Left ventricle myocardium inferior (tissue), 1 donor: ENCODE measurements at places on chromosomes 13 and 19. TPM values are rescaled to one million over a fixed set of nuclear protein-coding genes. Genes with fewer than 3 reads are reported as not detected.

FAM83E gene
- not detected for total RNA-seq

- no peak for DNase-seq
These were observed 12.7 kb downstream of the F10 start for GRCh38 chr13:113135281-113135760.

PEAK3 gene
- 0.77 TPM for total RNA-seq

GRCh38 chr13:99467764-99468163, 33.5 kb upstream of the TM9SF2 start:
- no peak for DNase-seq

- no peak for DNase-seq
These were observed 2.6 kb downstream of the UBXN6 start for GRCh38 chr19:4454747-4455718.

KLK11 gene
- not detected for total RNA-seq

GRCh38 chr13:60482012-60482411, 85.0 kb downstream of the TDRD3 start:
- no peak for DNase-seq

PGLYRP2 gene
- total RNA-seq, result not detected

DNA sequence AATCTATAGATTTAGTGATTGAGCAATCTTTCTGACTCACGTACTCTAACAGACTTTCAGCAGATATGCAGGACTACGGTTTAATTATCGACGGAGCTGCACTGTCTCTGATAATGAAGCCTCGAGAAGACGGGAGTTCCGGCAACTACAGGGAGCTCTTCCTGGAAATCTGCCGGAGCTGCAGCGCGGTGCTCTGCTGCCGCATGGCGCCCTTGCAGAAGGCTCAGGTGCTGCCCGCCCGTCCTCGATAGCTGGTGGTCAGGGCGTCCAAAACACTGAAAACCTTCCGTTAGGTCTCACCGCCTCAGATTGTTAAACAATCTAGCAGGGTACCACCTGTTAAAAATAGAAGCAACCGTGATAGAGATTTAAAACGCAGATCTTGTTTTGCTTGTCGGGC, 113.2 kb upstream of the MCF2L start:
- DNase-seq, result no peak

MEGF8 gene
- 34.3 TPM for total RNA-seq

KLK7 gene
- total RNA-seq, result not detected

DNA sequence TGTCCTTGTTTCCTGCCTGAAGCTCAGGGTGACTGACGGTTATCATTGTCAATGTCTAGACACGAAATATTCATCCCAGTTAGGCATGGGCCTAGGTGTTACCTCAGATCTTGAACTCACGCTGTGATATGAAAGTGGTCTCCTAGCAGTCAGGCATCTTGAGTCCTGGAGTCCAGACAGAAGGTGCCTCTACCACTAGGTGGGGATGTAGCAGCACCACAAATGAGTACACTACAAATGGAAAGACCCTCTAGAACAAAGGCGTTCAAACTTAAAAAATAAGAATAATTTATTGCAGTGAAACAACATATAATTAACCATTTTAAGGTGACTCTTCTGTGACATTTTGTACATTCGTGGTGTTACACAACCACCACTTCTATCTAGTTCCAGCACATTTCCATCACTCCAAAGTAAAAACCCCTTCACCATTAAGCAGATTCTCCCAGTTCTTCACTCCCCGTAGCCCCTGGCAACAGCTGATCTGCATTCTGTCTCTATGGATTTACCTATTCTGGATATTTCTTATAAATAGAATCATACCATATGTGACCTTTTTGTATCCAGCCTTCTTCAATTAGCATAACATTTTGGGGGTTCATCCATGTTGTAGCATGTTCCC, 11.9 kb upstream of the FRY start:
- DNase-seq, result no peak

DIAPH3 gene
- 0.25 TPM for total RNA-seq

DNA sequence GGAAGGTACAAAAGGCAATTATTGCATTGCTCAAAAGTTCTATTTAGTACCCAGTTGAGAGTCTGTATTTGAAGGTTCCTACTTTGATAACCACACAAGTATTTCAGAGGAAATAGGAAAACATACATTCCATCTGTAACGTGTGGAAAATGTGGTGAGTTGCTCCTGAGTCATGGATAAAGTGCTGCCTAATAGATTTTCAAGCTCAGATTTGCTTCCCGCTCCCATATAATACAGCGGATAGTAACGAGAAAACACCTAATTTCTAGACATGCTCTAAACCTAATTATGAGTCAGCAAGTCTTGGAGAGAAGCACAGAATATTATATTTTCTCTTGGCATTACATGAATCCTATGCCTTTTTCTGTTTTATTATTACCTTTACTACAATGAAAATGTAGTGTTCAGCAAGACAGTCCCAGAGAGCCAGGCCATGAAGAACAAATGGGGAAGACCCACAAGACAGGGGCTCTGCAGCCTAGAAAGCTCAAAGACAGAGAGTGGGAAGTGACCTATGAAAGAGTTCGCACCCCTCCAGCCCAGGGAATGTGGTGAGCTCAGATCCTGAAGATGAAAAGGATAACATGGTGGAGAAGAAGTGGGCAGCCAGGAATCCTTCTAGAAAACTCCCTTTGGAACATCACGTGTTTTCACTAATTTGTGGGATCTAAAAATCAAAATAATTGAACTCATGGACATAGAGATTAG, 116.1 kb downstream of the STARD13 start:
- DNase-seq, result no peak

DNAJB1 gene
- 48.7 TPM for total RNA-seq

DNA sequence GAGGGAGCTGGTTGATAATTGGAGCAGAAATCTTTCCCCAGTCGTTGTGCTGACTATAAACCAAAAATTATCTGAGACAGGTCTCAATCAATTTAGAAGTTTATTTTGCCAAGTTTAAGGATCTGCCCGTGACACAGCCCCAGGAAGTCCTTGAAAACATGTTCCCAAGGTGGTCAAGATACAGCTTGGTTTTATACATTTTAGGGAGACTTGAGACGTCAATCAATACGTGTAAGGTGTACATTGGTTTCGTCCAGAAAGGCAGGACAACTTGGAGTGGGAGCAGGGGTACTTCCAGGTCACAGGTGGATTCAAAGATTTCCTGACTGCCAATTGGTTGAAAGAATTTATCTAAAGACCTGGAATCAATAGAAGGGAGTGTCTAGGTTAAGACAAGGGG, 17.6 kb downstream of the CFAP97D2 start:
- no peak for DNase-seq

RFXANK gene
- 37.2 TPM for total RNA-seq

NECTIN2 gene
- 40.7 TPM for total RNA-seq

GARIN5A gene
- 1.3 TPM for total RNA-seq

DNA sequence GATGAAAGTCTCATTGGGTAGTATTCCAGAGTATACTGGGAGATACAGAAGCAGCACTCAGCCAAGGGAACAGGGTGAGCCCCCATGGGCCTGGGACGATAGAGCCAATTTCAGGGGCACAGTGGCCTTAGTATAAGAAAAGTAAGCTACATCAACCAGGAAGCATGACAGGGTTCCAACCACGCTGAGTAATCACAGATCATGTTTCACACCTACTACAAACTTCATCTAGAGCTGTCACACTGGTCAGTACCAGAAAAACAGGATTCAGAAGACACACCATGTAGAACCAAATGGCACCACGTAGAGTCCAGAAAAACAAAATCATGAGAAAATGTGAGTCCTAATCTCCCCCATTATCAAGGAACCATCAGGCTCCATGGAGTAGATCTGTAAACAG, 1292.4 kb upstream of the MIR17HG start:
- DNase-seq, result no peak

- no peak for DNase-seq
These were observed 26.6 kb upstream of the DGKH start for GRCh38 chr13:42021851-42022250.

LILRB4 gene
- 4.0 TPM for total RNA-seq

- no peak for DNase-seq
These were observed 472.8 kb downstream of the OLFM4 start for GRCh38 chr13:53501387-53501786.

MAMSTR gene
- total RNA-seq, result 1.8 TPM

FFAR2 gene
- total RNA-seq, result 0.27 TPM

- DNase-seq, result no peak
These were observed 51.0 kb upstream of the CYP2A7 start for GRCh38 chr19:40933025-40933424.

KLC3 gene
- not detected for total RNA-seq

CBY2 gene
- not detected for total RNA-seq

- no peak for DNase-seq
These were observed 54.0 kb upstream of the IRS2 start for GRCh38 chr13:109840201-109840892.

DNA sequence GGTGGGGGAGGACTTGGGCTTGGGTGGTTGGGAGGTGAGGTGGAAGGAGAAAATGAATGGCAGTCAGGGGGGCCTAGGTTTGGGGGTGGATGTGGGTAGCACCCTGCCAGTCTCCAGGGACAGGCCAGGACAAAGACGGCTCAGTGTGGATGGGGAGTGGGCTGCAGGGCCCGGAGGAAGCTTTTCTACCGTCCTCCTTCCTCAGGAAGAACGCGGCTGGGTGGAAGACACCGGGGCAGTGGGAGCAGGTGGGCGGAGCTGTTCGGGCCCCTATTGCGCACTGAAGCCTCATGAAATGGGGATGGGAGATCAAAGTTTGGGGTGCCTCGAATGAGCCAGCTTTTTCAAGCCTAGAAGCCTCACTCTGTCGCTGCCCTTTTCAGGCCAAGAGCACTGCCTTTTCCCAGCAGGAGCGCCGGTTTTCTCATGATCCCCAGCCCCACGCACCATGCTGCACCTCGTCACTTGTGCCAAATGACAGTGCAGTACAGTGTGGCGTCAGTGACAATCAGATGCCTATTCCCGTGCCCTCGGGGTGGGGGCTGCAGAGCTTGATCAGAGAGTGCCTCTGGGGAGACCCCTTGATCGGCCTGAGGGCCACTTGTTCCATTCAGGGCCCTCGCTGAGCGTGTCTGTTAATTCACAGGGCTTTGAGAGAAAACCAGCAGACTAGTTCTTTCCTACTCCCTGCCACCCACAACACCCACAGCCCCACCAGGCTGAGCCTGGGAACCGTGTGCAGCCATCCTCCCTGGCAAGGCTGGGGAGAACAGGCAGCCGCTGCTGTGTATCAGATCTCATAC, 1.5 kb downstream of the CALM3 start:
- no peak for DNase-seq
